ENCODE measurements at places on chromosomes 1 and 21.

DNA sequence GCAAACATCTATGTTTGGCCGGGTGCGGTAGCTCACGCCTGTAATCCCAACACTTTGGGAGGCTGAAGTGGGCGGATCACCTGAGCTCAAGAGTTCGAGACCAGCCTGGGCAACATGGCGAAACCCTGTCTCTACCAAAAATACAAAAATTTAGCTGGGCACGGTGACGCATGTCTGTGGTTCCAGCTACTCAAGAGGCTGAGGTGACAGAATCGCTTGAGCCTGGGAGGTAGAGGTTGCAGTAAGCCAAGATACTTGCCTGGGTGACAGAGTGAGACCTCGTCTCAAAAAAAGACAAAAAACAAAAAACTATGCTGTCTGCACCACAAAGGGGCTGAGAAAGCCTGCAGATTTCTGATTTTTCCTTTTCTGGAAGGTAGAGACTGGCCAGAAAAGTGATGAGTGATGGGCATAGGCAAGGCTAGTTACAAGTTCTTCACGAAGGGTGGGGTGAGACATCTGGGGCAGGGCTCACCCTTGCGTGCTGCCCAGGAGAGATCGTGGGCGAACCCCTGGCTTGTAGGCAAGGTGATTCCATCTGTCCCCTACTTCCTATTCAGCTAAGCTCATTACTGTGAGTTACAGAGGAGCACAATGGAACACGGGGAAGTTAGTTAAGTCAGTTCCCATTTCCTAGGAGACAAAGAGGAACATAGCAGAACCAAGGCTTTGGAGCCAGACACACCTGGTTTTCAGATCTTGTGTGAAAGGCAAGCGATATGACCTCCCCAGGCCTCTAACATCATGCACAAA is 3.2 kb downstream of the SLC2A1 start:
- no peak for DNase-seq

- DNase-seq = no peak
Measured at GRCh38 chr1:39407896-39408640, 83.4 kb upstream of the BMP8A start.

DNA sequence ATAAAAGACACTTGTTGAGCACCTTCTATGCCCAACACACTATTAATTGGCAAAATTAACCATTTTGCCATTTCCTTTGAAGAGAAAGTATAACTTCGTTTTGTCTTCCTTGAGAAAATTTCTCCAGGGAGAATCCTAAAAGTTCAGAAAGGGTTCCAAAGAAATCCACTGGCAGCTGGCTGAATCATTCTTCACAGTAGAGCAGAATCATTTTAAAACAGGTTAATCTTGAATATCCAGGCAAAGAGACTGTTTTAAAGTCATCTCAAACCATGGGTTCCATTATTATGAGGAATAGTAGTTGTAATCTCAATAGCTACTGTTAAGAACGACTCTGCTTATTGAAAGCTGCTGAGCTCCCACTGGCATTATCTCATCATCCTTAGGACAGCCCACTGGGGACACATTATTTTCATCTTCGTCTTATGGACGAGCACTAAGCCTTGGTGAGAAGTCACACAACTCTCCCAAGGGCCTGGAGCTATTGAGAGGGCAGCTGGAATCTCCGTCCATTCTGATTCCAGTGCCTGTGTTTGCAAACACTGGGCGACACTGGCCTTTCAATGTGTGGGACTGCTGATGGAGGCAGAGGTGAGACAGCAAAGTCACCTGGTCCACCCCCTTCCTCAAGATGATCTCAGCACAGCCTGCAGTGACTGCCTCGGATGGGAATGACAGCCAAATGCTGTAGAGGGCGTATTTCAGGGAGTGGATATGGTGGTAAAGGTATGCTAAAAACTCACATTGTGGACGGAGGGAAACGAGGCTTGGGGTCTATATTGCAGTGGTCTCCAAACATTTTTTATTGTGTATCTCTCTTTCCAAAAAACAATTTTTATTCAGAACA is 15.3 kb upstream of the PGBD5 start:
- no peak for DNase-seq

GRCh38 chr1:57111175-57111574 is 145.4 kb upstream of the C8B start:
- no peak for DNase-seq

- no peak for DNase-seq
Measured at GRCh38 chr1:9078015-9078751, 8.7 kb upstream of the SLC2A5 start.

GRCh38 chr1:48785869-48786268 is 9.2 kb upstream of the BEND5 start:
- DNase-seq = no peak

- no peak for DNase-seq
Measured at GRCh38 chr1:40645118-40645680, 20.3 kb downstream of the RIMS3 start.

- DNase-seq = no peak
Measured at GRCh38 chr1:177300431-177300830, 129.7 kb downstream of the BRINP2 start.

GRCh38 chr1:95286479-95286878 is 52.5 kb downstream of the RWDD3 start:
- no peak for DNase-seq

GRCh38 chr1:107821340-107821739 is 143.6 kb downstream of the VAV3 start:
- no peak for DNase-seq

GRCh38 chr1:53108646-53109580 is 33.5 kb downstream of the SLC1A7 start:
- DNase-seq = no peak

DNA sequence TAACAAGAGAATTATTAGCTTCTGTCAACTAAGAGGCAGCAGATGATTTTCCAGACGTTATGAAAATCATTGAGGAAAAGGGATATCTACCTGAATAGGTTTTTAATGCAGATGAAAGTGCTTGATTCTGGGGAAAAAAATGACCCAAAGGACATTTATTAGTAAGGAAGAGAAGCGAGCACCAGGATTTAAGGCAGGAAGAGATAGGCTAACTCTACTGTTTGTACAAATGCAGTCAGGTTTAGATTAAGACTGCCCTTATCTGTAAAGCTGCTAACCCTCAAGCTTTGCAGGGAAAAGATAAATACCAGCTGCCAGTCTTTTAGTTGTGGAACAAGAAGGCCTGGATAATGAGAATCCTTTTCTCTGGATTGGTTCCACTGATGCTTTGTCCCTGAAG is 33.0 kb upstream of the LRIG2 start:
- no peak for DNase-seq

GRCh38 chr1:8429549-8430110 is 111.7 kb downstream of the SLC45A1 start:
- no peak for DNase-seq

DNA sequence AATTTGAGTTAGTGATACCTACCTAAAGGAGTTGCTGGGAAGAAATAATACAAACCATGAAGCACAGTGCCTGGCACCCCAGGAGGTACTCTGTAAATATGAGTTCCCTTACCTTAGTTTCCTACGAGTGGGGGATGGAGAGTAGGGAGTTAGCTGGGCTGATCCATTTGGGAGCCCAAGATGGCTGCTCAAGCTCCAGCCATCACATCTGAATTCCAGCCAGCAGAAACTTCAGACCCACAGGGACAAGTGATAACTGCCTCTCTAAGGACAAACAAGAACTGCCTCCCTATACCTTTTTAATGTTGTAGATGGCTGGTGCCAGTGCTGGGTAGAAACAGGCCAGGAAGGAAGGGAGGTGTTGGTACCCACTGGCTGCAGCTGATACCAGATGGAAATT is 22.7 kb downstream of the HTR6 start:
- DNase-seq = no peak

DNA sequence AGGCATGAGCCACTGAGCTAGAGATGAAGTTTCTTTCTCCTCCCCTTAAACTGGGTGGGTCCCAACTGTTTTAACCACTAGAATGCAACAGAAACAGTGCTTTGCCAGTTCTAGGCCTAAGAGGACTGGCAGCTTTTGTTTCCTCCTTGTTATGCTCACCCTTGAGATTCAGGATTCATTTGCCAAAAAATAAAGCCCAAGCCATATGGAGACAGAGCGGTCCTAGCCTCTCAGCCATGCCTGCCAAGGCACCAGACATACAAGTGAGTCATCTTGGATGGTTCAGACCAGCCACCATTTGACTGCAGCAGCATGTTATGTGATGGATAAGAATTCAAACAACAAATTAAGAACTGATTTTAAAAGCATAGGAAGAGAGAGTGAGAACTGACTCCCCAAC is 38.1 kb upstream of the STUM start:
- no peak for DNase-seq

GRCh38 chr21:24995216-24995615 is 612.1 kb downstream of the MRPL39 start:
- DNase-seq = no peak

GRCh38 chr1:160548183-160548582 is 25.1 kb upstream of the SLAMF6 start:
- no peak for DNase-seq

DNA sequence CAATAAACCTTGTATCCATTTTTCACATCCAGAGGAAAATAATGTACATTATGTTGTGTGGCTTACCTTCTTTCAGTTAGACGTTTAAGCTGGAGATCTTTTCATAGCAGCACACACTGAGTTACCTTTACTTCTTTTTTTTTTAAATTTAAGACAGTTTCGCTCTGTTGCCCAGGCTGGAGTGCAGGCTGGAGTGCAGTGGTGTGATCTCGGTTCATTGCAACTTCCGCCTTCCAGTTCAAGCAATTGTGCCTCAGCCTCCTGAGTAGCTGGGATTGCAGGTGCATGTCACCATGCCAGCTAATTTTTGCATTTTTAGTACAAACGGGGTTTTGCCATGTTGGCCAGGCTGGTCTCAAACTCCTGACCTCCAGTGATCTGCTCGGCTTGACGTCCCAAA is 7.4 kb upstream of the CAMTA1 start:
- no peak for DNase-seq

- no peak for DNase-seq
Measured at GRCh38 chr1:154819628-154820590, 50.2 kb downstream of the KCNN3 start.

DNA sequence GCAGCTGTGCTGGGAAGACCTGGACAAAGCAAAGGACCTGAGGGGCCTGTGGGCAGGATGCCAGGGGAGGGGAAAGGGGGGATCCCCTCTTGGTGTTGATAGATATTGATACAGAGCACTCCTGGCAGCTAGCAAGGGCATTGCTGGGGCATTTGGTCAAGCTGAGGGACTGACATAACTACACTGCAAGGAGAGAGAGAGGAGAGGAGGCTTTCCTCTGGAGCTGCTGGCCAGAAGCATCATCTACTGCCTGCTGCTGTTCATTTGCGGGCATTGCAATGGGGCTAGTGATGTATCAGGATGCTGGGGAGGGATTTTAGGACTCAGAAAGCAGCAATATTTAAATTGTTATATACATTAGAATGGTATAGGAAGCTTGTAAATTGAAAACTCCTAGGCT is 142.0 kb downstream of the ZNF648 start:
- DNase-seq = no peak

GRCh38 chr1:78291418-78291817 is 199.4 kb upstream of the PTGFR start:
- peak; percentile 45 for DNase-seq

- no peak for DNase-seq
Measured at GRCh38 chr1:109894823-109895719, 15.6 kb upstream of the CSF1 start.

- no peak for DNase-seq
Measured at GRCh38 chr21:45366476-45366875, 38.5 kb upstream of the COL18A1 start.

- no peak for DNase-seq
Measured at GRCh38 chr1:42305639-42306038, 29.4 kb downstream of the FOXJ3 start.

DNA sequence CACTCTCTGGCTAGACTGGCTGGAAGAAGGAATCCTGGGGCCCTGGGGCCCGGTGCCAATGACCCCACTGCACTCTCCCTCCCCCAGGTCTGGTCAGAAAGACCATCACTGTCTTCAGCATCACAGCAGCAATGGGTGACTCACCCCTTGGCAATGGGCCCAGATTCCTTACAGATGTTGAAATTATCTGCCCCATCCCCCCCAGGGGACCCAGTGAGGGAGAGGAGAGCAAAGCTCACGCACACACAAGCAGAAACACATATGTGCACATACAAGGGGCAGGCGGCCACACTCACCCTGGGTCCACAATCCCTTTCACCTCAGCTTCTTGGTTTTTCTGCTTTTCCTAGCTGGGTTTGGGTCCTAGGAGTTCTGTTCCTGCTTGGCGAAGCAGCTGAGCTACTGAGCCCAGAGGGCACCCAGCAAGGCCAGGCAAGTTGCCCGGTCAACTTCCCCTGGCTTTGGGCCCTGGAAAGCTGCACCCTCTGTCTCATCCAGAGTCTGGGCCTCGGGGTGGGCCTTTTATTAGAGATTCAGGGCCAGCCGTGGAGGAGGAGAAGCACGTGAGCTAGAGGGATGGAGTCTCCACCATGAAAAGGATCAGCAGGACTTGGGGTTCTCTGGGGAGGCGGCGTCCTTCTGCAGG is 2.6 kb downstream of the COL16A1 start:
- DNase-seq = peak; percentile 99

DNA sequence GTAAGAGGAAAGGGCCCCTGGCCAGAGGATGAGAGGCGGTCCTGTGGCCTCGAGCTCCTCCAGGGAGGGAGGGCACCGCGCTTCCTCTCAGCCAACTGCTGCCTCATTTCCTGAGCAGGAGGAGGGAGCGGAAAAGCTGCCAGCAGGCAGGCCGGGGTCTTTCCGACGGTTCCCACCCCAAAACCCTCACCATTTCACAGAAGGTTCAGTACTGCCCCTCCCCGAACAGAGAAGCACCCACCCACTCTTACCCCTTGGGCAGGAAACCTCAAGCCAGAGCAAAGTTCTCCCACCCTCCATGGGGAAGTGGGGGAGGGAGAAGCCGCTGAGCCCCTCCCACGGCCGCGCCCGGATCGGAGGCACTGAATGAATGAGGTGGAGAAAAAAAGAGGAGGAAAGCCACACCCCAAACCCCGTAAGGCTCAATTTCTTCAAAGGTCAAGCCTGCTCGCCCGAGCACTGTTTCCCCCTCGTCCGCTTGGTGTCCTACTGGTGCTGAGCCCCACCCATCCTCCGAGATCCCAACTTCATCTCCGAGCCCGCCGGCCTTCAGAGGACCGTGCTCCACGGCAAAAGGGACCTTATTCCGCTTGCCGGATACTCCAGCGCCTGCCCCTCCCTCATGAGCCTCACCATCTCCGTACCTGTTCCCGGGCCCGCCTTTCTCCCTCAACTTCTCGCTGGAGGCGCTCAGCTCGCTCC is 9.4 kb downstream of the TPM3 start:
- DNase-seq = peak; percentile 31

DNA sequence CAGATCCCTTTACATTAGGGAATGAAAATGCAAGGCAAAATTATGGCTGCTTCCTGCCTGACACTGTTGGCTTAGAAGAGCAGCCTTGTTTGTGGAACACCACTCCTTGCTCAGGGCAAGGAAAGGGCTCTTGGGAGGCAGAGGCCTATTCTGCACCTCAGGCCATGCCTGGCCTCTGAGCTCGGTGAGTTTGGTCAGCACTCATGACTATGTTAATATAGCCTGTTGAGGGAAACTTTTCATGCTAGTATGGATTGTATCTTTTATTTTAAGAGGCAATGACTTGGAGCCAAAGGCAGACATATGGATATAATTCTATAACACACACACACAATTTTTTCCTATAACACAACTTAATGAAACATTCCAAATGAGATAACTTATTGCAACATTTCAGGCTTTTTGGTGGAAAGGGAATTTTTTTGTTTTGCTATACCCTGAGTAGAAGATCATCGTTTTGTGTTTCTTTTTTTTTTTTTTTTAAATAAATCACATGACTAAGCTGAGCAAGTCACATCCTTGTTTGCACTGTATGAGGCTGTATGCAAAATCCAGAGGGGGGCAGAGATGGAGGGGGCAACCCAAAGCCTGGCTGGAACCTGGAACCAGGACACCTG is 5.6 kb upstream of the YRDC start:
- no peak for DNase-seq

- no peak for DNase-seq
Measured at GRCh38 chr1:191255354-191256054, 777.8 kb upstream of the BRINP3 start.
